ENCODE measurements at places on chromosomes 11 and 22.

GRCh38 chr22:48288376-48288940, 1526.0 kb downstream of the TBC1D22A start:
- DNase-seq = no peak

- no peak for DNase-seq
Measured at GRCh38 chr11:5686426-5686825, 1.6 kb upstream of the TRIM5 start.

GRCh38 chr11:75514596-75514995, 11.1 kb downstream of the GDPD5 start:
- DNase-seq = no peak

- no peak for DNase-seq
Measured at GRCh38 chr11:71425860-71426259, 22.3 kb downstream of the DHCR7 start.

DNA sequence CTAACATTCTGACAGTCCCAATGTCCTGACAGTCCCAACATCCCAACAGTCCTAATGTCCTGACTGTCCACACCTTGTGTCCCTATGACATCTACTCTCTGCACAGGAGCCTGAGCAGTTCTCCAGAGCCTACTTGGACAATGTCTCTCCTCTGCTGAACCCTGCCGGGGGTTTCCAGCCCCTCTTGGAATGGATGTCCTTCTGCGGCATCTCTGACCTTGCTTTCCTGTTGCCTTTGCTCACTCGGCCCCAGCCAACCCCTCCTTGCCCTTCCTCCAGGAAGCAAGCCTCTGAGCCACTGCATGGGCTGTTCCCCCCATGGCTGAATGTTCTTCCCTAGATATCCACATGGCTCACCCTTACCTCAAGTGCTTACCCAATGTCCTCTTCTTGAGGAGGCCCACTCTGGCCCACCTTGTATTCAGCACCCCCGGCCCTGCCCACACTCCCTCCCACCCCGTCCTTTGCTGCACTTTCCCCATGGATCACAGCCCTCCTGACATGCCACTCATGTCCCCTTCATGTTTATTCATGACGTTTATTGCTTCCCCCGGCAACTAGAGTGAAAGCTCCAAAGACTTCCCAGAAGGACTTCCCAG, 59.5 kb downstream of the DHCR7 start:
- DNase-seq = no peak

DNA sequence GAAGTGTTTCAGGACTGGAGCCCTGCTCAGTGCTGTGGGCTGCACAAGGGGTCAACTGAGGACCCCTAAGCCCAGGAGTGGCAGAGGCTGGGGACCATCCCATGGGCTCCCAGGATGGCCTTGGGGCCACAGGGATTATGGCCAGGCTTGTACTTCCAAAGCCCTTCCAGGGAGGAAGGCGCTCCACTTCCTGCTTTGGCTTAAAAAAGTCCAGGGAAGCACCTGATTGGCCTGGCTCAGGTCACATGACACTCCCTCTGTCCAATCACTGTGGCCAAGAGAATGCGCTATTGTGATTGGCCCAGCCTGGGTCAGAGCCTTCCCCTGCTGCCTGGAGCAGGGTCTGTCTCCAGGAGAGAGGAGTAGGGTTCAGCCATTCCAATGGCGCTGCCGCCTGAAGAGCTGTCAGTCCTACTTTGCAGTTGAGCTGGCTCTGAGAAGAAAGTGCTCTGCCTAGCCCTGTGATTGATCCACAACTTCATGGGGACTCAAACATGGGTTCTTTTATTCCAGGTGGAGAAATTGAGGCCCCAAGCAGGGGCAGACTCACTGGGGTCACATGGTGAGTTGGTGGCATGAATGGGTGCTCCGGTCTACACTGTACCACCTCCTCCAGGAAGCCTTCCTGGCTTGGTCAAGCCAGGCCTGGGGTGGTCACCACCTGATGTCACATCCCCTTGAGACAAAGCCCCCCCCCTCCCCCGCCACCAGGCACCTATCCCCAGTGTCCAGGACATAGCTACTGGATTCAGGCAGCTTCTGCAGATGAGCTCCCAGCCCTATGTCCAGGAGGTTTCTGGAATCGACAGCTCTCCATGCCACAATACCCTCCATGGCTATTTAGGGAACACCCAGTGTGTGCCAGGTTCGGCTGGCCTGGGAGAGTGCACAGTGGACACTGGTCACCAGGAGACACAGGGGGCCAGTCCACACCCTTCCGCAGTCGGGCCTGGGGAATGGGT, 48.2 kb downstream of the RTN4R start:
- DNase-seq = no peak

- no peak for DNase-seq
Measured at GRCh38 chr22:43363315-43364168, 20.4 kb upstream of the SCUBE1 start.

DNA sequence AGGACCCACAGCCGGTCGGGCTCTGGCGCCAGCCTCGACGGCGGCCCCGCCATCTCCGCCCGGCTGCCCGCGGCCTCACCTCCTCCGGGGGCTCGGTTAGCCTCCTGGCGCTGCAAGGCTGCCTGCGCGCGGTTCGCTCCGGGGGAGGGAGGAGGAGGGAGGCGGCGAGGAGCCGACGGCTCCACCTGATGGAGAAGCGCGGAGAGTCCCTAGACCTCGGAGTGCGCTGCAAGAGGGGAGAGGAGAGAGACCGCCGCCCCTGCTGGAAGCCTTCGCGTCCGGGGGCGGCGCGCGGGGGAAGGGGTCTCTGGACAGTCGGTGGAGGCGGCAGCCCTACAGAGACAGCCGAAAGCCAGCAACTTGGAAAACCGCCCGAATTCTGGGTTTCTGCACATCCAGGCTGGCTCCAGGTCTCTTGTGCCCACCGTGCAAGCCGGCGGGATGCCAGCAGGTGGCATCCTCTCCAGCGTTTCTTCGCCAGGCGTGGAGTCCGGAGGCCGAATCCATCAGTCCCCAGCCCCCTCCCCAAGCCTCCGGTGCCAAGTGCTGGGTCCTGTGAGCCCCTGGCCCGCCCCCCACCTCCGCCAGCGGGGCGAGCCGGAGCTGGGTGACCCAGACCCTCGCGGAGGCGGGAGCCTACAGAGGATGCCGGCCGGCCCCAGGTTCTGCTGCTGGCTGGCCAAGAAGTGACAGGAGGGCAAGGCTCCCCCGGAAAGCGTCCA, 2.9 kb upstream of the KIRREL3 start:
- no peak for DNase-seq

GRCh38 chr11:128725630-128726319, 31.9 kb downstream of the FLI1 start:
- DNase-seq = peak; percentile 89

DNA sequence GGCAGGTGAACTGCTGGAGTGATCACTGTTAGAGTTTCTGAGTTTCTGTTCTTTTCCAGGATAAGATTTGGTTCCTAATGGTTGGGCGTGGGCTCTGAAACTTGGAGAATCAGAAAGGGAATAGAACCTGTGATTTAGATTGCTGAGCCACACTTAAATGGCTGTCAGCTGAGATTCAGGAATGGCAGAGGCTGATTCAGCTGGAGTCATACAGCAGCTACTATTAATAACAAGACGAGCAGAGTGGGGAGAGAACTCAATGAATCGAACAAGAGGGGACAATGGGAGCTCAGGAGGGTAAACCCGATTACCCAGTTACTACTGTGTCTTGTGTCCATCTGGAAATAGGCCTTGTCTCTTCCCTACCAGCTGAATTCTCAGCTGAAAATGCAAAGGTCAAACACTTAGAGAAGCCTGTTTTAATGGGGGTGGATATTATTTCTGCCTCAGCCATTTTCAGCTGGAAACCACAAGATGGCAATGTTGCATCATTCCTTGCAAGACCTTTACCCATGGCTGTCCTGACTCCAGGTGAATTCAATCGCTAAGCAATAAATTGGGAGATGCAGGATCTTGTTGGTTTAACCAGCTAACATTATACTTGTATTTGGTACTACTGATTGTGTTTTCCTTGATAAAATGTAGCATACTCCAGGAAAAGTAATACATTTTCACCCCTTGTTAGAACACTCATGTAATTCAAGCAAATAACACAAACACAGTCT, 104.5 kb upstream of the RAG2 start:
- no peak for DNase-seq

- DNase-seq = no peak
Measured at GRCh38 chr11:112421879-112422278, 161.2 kb upstream of the PLET1 start.

DNA sequence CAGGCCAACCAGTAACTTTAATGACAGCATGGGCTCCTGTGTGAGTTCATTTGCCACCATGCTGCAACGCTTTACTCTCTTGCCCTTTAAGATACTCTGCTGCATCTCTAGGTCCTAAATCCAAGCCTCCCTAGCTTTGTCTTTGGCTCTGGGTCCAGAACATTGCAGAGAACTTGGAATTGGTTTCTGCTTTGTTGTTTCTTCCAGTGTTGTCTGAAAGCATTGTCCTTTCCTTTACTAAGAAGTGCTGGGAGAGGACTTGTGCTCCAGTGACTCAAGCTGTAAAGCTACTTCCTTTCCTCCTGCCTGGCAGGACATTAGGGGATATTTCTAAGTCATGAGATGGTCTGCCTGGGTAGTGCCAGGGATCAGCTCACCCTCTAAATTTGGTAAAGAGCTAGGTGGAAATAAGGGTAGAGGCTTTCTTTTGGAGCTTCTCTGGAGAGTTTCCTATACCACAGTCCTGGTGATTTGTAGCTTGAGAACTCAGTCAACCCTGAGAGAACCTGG, 202.5 kb upstream of the CADM1 start:
- no peak for DNase-seq

DNA sequence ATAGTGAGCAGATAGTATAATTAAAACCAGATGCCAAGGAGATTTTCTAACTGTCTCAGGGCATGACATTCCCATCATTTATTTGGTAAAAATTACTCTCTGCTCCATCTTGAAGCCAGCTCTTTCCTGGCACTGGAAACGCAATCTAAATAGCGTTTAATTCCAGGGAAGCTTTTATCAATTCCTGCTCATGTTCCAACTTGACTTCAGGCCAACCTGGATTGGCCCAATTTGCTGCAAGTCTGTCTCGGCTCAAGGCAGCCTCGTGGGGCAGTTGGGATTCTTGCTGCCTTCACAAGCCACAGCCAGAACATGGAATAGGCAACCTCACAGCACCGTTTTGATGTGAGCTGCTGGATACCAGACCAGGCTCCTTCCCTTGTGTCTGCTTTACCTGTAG, 1255.9 kb downstream of the TBC1D22A start:
- DNase-seq = no peak

- DNase-seq = no peak
Measured at GRCh38 chr11:121497176-121497998, 44.6 kb upstream of the SORL1-AS1 start.

- no peak for DNase-seq
Measured at GRCh38 chr11:704228-704674, 1.8 kb upstream of the EPS8L2 start.

Measured in CD4-positive, alpha-beta memory T cell (primary cell).